ENCODE measurements at places on chromosomes 2 and 18.

- no peak for DNase-seq
These were observed 490.6 kb downstream of the THSD7B start for GRCh38 chr2:137255990-137256389.

DNA sequence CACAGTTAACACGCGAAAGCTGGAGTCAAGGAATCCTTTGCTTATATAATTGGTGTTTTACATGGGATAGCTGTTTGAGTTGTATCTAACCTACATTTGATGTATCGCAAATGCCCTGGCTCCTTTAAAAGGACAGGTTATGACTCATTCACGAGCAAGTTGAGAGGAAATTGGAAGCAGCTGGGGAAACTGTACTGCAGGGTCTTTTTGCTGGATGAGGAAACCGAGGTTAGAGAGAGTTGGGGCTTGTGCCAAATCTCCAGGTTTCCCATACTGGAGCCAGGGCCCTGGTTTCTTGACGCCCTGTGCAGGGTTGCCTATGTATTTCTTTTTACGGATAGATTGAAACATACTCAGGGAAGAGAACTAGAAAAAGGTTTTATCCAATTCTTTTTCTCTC, 60.0 kb upstream of the SPTBN1 start:
- DNase-seq: no peak

DNA sequence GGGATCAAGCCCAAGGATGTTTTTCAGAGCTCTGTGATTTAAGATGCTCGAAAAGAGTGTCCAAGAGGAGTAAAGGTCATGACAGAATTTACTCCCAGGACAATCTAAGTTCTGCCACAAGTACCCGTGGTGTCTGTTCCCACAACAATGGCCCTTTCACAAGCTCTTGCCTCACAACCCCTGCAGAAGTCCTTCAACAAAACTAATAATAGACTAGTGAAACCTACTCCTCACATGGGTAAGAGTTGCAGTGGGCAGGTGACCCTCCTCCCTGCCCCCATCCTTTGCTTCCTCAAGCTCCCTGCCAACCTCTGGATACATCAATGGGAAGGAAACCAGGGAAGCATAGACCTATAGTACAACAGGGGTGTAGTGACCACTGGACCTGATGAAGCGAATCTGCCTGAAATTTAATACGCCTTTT, 34.9 kb downstream of the PTCD3 start:
- DNase-seq: no peak

- DNase-seq: no peak
These were observed 7.3 kb downstream of the MMADHC start for GRCh38 chr2:149579972-149580882.

DNA sequence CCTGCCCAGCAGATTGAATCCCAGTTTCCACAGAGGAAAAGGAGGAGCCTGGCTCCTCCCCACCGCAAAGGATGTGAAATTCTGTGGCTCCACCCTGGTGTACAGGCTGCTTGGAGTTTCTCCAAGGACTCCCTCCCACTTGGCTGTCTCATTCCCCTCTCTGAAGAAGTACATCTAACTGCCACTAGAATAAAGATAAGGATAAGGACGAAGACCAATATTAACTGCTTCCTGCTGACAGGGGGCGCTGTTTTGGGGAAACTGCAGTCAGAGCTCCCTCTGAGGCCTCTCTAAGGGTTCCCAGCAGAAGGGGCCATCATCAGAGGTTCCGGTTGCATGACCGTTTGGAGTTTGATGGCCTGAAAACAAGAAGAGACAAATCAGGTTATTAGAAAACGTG, 790.9 kb downstream of the CPS1 start:
- no peak for DNase-seq

DNA sequence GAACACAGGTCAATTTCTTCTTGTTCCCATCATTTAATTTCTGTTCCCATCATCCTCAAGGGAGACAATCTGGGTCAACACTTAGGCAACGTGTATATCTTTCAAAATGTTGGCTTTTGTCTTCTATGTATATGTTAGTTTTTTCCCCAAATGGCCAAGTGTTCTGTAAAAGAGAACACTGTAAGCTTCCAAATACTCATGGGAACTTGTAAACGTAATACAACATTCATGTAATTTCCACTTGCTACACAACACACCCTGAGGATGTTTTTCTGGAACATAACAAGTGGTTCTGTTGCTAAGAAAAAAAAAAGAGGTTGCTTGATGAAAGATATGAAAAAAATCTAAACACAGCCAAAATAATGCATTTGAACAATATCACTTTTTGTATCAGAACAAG, 149.1 kb downstream of the ATAD2B start:
- no peak for DNase-seq
